ENCODE measurements at places on chromosomes 16 and 17.

DNA sequence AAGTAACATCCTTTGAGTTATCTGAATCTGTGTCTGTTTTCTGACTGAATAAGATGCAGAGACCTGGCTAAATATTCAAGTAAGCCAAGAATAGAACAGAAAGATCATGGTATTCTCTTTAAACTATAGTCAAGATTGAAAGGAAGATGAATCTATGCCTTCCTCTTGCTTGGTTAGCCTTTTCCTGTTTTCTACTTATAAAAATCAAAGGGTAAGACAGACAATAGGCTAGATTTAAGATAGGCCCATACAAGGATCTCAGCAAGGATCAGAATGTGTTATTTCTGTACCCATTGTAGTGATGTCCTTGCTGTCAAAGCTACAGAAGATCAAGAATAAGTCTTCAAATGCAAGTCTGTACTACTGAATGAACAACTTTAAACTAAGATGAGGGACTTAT lies 7.0 kb upstream of the CDR2 start:
- DNase-seq, result no peak

GRCh38 chr17:38617074-38617860 lies 11.5 kb upstream of the SRCIN1 start:
- DNase-seq, result no peak

DNA sequence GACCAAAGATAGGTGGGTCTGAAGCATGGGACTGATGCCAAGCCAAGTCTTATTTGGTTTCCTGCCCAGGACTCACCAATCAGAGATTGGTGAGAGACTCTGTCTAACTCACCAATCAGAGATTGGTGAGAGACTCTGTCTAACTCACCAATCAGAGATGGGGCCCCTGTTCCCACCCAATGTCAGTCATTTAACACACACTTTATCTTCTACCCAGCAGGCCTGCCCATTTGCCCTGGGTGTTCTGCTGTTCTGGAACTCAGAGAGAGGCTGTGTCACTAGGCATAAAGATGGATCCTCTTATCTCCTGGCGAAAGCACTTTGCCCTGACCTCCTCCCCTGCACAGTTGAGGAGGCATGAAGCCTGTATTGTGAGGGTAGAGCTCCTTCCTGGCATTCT lies 5.4 kb upstream of the RHOT1 start:
- DNase-seq, result no peak

DNA sequence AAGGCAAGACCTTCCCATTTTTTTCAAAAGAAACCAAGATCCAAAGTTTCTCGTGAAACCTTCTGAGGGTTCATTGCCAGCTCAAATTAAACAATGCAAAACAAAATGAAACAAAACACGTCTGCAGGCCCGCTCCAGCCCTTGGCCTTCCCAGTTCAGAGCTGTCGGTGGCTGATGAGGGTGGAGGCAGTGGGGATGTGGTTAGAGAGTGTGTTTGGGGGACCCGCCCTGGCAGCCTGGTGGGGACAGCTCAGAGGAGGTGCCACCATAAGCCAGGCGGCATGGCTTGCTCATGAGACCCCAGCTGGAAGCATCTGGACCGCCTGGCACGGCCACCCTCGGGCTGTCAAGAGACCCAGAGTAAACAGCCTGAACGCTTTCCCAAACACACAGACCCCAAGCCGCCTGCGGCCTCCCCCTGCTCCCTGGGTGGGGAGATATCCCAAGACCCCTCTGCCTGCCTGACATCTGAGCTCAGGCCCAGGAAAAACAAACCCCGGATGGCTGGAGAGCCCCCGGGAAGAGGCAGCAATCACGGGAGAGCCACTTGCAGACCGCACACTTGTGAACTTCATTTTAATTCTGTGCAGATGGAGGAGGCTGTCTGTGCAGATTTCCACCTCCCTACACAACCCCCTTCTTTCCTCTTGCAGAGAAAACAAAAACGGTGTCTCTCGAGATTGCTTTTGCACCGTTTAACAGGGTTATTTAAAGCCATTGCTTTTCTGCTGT lies 35.4 kb upstream of the LITAF start:
- peak; percentile 67 for DNase-seq

DNA sequence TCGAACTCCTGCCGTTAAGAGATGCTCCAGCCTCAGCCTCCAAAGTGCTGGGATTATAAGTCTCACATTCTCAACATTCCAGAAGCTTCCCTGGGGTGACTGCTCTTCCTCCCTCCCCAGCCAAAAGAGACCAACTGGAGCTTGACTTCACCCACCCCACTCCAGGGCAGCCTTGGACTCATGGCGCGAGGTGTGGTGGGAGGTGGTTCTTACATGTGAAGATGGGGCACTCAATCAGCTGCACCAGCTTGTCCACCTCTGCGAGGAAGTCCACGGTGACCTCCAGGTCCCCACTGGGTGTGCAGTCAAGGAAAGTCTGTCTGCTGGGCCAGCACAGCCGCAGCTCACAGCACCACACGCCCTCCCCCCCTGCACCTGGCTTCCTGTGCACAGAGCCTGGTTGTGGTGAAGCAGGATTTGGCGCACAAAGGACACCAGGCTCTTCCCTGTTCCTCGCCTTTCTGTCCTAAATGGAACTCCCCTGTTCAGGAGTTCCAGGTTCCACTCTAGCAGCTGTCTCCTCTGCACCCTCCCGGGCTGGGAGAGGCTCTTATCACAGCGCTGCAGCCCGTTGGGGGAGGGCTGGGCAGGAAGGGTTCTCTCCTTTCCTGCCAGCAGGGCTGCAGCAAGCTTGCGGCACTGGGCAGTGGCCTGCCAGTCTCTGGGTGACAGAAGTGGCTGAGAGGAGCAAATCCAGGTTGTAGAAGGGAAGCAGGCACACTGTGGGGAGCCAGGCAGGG lies 9.6 kb upstream of the MTSS2 start:
- DNase-seq, result no peak

- DNase-seq, result no peak
These were observed 36.0 kb upstream of the FBXO47 start for GRCh38 chr17:39002991-39003715.

DNA sequence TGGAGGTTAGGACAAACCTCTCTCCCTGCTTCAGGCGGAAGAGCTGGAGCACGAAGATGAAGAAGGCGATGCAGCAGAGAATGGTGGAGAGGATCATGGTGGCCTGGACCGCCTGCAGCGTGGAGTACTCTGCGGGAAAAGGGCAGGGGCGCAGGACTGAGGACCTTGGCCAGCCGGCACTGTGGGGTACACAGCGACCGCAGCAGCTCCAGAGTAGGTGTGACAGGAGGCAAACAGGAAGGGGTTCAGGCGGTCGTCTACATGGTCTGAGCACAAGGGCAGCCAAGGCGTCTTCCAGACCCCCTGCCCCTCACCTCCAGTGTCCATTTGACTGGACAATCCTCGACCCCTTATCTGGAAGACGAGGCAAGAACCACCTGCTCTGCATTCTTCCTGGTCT lies 42.5 kb downstream of the EMP2 start:
- DNase-seq, result no peak

DNA sequence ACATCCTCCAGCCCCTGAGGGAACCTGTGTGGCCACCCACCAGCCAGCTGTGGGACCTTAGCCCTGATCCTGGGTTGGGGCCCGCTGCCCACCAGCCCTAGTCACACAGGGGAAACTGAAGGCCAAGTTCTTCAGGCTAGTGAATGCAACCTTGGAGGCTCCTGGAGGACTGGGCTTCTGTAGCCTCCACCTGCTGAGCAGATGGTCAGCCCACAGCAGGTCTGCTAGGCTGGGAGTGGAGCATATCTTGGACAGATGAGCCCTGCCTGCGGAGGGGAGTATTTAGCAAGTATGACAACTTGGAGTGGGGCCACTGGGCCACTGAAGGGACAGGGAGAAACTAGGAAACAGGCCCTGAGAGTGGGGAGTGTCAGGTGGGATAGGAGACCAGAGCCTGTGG lies 4.1 kb downstream of the DPEP3 start:
- no peak for DNase-seq

GRCh38 chr16:68003031-68003430 lies 3.7 kb upstream of the DPEP2 start:
- DNase-seq, result no peak

GRCh38 chr17:14429084-14429483 lies 128.2 kb downstream of the HS3ST3B1 start:
- DNase-seq, result no peak

DNA sequence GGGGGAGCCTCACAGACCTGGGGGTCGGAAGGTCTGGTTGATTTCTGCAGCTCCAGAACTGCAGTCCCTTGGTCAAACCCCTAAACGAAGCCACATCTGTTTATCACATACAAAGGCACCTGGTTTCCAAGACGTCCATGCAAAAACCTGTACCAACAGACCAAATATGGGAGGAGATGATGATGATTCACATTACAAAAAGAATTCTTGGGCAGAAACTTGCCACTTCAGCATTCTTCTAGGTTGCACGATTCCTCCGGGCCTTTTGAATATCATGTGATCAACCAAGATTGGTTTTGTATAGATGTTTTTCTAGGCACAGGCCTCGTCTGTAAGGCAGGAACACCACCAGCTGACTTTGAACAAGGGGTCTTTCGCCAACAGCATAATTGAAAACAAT lies 466.3 kb downstream of the SOX9 start:
- no peak for DNase-seq

- DNase-seq, result no peak
These were observed 34.3 kb upstream of the WSCD1 start for GRCh38 chr17:6035801-6036394.

DNA sequence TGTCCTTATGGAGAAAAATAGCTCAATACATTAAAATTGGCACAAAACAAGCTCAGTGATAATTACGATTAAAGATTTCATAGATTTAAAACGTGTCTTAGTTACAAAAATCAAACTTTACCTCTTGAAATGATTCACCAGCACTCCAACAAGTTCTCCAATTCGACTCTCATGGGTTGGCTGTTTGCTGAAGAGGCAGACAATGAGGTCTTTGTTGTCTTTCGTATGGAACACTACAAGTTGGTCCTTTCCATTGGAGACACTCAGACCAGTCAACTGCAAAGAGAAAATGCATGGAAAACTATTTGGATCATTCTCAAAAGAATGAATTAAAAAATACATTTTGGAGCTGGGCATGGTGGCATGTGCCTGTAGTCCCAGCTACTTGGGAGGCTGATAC lies 118.2 kb downstream of the CDK5R1 start:
- no peak for DNase-seq

DNA sequence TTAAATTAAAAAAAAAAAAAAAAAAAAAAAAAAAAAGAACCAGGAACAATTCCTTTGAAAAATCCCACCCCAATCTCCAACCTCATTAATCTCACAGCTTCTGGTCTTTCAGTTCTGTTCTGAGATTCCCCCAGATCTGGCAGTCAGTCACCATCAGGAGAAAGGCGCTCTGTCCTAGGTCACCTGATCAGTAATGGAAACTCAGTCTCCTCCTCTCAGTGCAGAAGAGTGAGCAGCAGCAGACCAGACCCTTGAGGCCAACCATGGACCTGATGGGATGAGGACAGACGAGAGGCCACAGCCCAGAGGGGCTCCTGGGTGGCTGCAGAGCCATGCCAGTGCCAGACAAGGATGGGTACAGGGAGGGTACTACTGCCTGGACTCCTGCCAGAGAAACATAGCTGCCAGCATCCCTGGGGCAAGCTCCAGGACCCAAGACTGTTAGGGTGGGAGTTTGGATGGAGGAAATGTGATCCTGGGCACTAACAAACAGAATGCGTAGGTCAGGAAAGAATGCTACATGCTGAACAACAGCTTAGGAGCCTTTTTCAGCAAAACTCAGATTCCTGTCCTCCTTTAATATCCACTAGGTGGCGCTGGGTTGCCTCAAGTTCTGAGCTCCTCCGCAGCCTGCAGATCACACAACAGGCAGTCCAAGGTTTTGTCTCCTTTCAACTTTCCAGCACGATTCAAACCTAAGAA lies 28.7 kb downstream of the MPG start:
- DNase-seq, result no peak

GRCh38 chr17:45001310-45001709 lies 33.2 kb upstream of the C1QL1 start:
- no peak for DNase-seq

GRCh38 chr16:63617047-63617989 lies 1504.5 kb downstream of the CDH11 start:
- peak; percentile 50 for DNase-seq

- DNase-seq, result no peak
These were observed 40.6 kb upstream of the XYLT1 start for GRCh38 chr16:17511340-17511739.

- DNase-seq, result no peak
These were observed 27.3 kb downstream of the KAT7 start for GRCh38 chr17:49815761-49816281.

GRCh38 chr16:74257061-74257460 lies 39.6 kb upstream of the PSMD7 start:
- no peak for DNase-seq

GRCh38 chr16:680967-681745 lies 946 bp downstream of the STUB1 start:
- no peak for DNase-seq

DNA sequence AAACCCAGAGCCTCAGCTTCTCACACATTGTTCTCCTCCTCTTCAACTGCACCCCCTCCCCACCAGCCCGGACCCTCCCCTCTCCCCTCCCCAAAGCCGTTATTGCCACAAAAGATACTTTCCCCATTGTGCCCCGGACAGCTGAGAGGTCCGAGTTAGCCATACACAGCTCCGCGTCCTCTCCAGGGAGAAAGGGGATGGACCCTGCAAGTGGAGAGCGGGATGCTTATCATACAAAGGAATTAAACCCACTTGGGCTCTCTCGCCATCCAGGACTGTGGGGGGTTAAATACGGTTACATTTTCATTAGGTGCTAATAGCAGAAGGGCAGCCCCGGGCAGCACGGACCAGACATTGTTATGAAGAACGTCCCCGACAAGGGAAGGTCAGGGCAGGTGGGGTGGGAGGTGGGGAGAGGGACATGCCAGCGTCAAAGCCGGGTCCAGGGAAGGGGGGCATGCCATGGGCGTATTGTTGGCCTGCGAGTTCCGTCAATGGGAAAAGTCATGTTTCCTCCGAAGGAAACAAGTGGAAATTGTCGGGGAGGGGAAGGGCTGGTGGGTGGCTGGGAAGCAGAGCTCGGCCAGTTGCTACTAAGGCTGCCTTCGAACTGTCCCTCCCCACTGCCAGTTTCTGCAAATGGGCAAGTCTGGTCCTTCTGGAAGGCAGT lies 99.1 kb downstream of the SOX9 start:
- DNase-seq, result no peak

- no peak for DNase-seq
These were observed 10.7 kb downstream of the NT5C3B start for GRCh38 chr17:41825175-41825845.
